ENCODE measurements at places on chromosomes 11 and 22.

- DNase-seq = peak; percentile 85
Measured at GRCh38 chr22:37316875-37317371, 34.6 kb downstream of the CYTH4 start.

DNA sequence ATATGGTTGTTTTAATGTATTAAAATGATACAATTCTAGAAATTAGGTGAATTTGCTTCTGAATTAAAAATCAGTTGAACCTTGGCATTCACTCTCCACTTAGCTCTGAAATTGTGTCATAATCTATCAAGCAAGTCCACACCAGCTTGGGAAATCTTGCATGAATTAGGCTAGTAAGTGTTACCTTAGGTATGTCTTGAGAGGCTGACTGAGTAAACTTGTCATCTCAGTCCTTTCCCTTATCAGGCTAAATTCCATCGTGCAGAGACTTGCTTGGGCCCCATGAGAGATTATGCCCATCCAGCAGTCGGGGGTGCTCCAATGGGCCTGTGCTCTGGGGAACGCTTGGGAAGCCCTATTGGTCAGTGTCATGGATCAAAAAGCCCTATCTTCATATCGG is 33.9 kb upstream of the ST14 start:
- no peak for DNase-seq

DNA sequence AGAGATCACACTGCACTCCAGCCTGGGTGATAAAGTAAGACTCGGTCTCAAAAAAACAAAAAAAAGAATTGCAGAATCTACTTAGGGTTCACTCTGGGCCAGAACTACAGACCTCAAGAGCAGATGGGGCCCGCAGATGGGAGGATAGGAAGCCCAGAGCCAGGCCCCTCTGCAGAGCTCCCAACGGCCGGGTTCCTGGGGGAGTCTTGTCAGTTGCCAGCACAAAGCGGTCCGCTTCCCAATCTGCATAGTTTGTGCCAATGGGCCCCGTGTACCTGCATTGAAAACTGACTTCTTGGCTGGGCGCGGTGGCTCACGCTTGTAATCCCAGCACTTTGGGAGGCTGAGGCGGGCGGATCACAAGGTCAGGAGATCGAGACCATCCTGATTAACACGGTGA is 1.7 kb upstream of the CHID1 start:
- no peak for DNase-seq

DNA sequence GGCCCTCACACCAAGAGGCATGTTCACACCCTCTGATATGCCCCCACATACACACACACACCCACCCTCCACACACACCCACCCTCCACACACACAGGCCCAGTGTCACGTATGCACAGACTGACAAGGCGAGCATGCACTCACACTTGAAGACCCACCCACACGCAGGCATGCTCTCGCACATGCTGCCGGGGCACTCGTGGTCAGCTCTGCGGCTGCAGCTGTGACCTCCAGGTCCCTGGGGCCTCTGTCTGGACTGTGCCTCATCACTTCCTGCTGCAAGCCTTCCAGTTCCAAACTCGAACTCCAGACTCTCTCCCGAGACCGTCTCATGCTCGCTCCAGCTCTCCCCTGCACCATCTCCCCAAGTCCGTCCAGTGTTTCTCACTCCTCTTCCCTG is 9.5 kb downstream of the DCHS1 start:
- DNase-seq = no peak

DNA sequence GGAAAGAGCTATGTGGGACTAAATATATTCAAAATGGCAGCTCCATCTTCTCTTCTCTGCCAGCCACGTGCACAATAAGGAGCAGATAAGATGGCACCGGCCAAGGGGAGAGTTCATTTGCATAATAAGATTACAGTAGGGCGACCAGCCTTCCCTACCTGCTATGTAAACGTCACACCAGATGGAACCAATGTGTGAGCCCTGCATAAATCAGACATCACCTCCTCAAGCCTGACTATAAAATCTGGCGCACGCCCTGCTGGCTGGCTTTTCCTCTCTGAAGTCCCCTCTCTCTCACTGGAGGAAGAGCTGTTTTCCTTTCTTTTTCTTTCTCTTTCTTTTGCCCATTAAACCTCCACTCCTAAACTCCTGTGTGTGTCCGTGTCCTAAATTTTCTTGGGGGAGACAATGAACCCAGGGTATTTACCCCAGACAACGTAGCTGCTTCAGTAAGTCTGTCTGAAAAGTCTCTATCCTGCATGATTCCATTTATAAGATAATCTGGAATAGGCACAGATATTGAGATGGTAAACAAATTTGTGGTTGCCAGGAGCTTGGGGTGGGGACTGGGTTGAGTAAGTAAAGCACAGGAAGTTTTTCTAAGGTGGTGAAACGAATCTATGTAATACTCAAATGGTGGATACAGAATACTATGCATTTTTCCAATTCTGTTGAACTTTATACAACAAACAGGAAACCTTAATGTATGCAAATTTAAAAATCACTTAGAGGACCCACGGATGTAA is 670.0 kb upstream of the KIRREL3 start:
- no peak for DNase-seq

- no peak for DNase-seq
Measured at GRCh38 chr22:46678785-46679700, 58.9 kb downstream of the GRAMD4 start.

DNA sequence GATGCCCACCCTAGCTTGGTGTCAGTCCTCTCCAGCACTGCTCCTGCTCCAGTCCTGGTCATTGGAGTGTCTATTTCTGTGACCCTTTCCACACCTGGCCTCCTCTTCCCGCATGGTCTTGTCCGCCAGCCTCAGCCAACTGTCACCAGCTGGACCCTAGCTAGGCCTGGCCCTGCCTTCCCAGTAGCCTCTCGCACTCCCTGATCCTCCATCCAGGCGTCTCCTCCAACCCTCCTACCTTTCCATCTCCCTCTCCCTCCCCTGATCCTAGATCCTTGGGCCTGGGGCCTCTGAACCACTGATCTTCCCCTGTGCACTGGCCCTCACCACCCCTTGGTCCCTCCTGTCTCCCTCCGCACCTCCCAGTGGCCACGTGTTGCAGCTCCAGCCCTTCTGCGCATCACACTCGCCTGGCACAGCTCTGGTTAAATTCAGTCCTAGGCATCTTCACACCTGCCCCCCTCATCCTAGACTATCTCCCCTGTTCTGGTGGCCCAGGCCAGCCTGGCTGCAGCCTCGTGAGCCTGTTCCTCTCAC is 9.9 kb downstream of the SYNGR1 start:
- no peak for DNase-seq

DNA sequence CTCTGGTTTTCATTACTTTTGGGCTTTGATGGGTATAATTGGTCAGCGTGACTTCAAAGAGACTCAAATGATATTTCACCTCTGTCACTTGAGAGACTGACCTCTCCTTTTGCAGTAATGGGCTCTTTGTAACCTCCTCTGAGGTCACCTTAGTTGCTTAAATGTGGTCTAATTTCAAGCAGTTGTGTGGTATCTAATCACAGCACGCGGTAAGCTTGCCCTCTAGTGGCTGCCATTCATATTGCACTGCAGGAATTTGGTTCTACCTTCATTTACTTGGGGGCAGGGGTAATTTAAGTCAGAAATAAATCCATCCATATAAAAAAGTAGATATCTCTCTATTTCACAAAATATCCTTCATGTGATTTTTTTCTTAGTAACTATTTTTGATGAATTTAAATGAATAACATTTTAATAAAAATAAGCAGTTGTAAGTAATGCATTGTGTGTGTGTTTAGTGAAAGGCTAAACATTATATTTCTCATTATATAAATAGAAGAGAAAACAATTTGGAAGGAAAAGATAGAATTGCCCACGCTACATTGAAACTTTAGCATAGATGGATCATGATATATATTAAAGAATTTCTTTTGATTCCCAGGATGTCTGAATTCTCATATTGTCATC is 55.0 kb upstream of the ANO3 start:
- DNase-seq = peak; percentile 61

- DNase-seq = no peak
Measured at GRCh38 chr22:25156736-25157135, 42.9 kb upstream of the CRYBB3 start.

GRCh38 chr11:96424693-96425092 is 34.9 kb downstream of the JRKL start:
- peak; percentile 55 for DNase-seq

DNA sequence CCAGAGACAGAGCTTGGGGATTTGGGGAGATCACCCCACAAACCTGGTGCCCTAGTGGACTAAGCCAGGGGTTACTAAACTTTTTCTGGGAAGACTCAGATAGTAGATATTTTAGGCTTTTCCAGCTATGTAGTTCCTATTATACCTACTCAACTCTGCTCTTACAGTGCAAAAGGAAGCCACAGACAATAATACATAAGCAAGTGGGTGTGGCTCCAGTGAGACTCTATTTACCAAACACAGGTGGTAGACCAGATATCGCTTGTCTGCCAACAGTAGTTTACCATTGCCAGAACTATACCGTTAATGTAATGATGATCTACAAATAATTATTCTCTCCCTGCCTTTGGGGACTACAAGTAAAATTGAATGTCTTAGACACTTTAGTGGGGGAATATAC is 6.9 kb downstream of the LDHC start:
- no peak for DNase-seq

GRCh38 chr22:22928666-22929380 is 41.2 kb downstream of the IGLL5 start:
- no peak for DNase-seq

- DNase-seq = no peak
Measured at GRCh38 chr22:25363474-25363873, 144.0 kb downstream of the CRYBB2 start.

Measured in RKO (cell line).